ENCODE measurements at places on chromosomes 6 and 20.
A peak's percentile ranks its signal among the peaks of the same experiment; 100 is the strongest.

DNA sequence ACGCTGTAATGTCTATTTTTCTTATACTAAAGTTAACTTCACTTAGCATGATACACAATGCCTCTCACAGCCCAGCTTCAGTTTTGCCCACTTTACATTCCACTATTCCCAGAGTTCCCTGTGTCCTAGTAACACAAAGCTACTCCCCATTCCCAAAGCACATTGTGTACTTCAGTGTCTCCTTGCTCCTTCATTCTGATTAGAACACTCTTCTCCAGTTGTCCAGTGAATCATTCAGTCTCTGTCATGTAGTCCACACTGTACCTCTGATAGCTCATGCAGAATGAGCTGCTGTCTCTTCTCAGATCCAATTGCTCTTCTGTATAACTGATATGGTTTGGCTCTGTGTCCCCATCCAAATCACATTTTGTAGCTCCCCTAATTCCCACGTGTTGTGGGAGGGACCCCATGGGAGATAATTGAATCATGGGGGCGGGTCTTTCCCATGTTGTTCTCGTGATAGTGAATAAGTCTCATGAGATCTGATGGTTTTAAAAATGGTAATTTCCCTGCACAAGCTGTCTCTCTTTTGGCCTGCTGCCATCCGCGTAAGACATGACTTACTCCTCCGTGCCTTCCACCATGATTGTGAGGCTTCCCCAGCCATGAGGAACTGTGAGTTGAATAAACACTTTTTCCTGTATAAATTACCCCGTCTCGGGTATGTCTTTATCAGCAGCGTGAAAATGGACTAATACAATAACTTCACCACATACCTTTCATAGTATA is 2.1 kb upstream of the TMX4 start:
- DNase-seq, result no peak

DNA sequence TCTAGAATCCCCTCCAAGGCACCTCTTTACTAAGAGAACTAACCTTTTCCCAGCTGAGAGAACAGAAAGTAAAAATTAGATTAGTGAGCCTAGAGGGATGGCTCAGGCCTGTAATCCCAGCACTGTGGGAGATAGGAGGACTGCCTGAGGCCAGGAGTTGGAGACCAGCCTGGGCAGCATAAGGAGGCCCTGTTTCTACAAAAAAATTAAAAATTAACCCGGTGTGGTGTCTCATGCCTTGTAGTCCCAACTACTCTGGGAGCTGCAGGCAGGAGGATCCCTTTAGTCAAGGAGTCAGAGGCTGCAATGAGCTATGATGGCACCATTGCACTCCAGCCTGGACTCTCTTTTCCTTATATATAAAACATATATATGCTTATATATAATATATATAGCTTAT is 5.5 kb upstream of the OOEP start:
- DNase-seq, result no peak

DNA sequence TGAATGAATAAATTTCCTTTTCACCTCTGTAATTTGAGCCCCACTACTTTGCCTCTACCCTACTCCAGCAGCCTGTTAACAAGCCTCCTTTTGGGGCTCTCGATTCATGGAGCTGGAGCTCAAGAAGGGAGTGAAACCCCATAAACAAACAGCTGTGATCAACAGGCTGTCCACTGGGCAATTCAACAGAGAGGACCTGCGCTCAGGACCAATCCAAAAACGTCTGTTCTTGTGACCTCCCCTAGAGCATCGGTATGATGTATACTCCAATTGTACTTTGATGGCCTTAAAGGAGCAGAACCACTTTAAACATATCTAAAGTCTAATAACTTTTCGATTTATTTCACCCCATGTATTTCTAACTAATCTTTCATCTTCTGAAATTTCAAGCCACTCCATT is 37.4 kb downstream of the HIVEP2 start:
- no peak for DNase-seq

- no peak for DNase-seq
Measured at GRCh38 chr20:57249073-57249472, 17.4 kb downstream of the BMP7 start.

GRCh38 chr6:31919624-31920303 is 7.8 kb upstream of the C2 start:
- no peak for DNase-seq

DNA sequence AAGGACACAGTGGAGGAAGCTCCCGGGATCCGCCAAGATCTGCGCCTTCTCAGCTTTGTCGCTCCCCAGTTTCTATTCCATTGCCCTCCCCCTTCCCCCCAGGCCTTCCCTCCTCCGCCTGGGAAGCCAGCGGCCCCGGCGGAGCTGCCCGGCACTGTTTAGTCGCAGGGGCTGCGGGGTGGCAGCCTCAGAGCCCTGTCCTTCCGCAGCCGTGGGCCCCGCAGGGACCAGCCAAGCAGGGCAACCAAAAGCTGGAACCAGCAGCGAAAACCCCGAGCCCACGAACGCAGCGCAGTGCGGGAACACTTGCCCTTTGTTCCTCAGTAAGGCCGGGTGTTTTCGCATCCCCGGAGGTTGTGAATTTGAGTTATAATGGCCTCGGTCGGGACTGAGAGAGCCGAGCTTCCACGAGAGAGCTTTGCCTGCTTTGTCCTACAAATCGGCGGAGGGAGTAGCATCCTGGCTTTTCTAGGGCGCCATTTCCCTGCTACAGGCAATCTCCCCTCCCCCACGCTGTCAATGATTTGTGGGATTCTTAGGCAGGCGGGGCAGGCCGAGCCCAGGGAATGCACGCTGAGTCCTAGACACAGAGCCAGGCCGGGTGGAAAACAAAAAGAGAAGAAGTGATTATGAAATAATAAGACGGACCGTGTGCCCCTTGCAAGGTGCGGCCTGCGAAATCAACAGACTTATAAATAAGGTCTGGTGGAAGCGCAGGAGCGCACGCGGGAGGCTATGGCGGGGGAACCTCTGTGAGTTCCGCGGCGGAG is 4.0 kb upstream of the TUBB2B start:
- DNase-seq, result peak; percentile 78

DNA sequence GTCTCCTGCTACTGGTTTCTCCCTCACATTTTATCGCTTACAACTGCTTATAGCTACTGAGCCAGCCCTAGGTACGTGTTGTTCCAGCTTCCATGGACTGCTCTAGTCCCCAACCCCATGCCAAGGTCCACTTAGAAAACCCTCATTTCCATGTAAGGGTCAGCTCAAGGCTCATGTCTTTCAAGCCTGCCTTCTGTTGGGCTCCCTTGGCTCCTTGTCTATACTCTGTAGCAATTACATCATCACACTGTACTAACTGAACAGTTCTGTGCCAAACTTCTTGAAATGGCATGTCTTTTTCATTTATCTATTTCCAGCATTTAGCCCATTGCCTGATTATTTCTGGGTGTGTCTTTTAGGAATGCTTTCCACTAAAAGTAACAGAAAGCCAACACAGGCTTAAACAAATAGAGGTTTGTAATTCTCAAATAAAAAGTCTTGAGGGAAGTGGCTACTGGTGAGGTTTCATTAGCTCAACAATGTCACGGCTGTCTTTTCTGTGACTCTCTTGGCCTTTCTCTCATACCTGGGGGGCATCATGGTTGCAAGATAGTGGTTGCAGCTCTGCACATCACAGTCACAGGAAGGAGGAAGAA is 317.6 kb downstream of the TPBG start:
- no peak for DNase-seq

GRCh38 chr20:59016795-59017492 is 2.3 kb upstream of the TUBB1 start:
- DNase-seq, result no peak

DNA sequence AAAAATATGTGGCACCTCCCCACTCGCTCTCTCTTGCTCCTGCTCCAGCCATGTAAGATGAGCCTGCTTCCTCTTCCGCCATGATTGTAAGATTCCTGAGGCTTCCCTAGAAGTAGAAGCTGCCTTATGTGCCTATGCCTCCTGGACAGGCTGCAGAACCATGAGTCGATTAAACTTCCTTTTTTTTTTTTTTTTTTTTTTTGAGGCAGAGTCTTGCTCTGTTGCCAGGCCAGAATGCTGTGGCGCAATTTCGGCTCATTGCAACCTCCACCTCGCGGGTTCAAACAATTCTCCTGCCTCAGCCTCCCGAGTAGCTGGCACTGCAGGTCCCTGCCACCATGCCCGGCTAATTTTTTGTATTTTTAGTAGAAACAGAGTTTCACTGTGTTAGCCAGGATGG is 112.5 kb downstream of the FAM217A start:
- no peak for DNase-seq

- no peak for DNase-seq
Measured at GRCh38 chr20:46631212-46631869, 19.9 kb downstream of the SLC13A3 start.

DNA sequence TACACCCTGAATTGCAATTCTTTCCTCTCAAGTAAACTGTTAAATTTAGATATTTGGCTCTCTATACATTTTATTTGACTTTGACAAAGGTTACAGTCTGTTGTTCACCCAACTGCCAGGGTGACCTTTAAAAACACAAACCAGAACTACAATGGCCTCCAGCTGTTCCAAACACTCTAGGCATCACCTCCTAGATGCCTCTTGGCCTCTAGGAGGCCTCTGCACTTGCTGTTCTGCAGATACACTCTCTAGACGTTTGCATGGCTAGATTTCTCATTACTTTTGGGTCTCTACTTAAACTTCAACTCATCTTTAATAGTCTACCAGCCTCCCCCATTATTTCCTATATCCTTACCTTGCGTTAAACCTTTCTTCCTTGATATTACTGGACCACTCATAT is 102.8 kb upstream of the BEND3 start:
- no peak for DNase-seq

DNA sequence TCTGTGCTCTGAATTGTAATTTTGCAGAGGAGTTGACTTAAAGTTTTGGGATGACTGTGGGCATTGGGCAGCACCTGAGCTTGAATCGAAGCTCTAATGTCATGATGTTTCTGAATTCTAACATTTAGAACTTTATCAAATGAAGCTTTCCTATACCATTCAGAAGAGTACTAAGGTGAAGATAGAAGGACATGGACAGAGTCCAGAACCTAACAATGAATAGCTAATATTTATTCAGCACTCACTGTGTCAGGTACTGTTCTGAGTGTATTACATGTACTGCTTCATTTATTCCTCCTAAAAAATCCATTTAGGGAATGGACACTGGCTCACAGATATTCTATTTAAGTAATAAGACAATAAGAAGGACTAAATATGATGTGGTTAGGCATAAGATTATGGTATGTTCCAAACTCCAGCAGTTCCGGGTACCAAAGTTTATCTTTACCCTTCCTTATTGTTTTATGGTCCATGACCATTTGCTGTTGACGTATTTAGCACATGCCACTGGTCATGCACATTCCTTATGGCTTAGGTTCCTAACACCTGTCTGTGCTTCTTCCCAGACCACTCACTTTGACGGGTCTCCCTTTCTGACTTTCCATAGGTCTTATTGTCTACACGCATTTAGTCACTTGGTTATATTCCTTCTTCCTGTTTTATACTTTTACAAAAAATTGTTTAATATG is 20.3 kb downstream of the BCKDHB start:
- no peak for DNase-seq

- DNase-seq, result no peak
Measured at GRCh38 chr20:19515074-19515473, 243.0 kb upstream of the RIN2 start.

DNA sequence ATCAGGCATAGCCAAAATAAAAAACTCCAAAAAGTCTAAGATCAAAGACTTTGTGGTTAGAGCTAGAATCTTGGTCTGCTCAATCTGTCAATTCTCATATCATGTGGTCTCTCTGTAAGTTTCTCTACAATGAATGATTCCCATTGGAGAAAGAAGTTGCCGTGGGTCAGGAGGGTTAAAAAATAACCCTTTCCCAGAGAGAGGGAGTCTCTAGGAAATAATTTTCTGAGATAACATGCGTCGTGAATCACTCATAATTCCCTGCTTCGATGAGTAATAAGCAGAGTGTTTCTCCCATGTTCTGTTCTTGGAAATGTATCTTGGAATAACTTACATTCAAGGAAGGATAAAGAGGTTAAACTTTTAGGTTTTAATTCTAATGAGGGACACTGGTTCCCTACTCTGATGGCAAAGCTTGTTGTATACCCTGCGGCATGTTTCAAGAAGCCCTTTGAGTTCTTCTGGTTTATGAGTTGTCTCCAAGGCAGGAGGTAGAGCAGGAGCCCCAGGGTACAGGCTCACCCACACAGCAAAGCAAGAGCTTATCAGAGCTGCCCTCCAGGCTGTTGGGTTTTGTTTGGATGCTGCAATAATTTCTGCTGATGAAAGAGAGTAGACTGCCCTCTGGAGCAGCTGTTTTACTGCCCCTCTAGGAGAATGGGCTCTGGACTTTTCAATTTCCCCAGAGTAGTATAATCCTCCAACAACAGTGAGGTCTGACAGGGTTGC is 599.1 kb downstream of the QKI start:
- DNase-seq, result no peak

GRCh38 chr20:34710861-34711574 is 6.9 kb downstream of the TP53INP2 start:
- DNase-seq, result no peak

GRCh38 chr6:148222846-148223245 is 119.8 kb upstream of the SASH1 start:
- DNase-seq, result no peak

- DNase-seq, result no peak
Measured at GRCh38 chr6:159620947-159621346, 72.1 kb downstream of the SOD2 start.

DNA sequence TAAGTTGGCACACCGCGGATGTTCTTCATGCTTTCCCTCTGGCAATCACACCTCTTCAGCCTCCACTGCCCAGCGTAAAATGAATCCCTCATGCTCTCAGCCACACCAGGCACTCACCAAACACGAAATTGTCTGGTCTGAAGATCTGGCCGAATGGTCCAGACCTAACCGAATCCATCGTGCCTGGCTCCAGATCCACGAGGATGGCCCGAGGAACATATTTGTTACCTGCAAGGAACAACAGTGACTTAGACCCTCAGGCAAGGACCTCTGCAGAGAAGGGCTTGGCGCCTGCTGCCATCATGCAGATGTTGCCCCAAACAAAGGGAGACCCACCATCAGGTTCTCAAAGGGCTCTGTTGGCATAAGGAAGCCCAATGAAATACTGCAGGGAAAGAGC is 1.4 kb downstream of the TUBB2B start:
- no peak for DNase-seq

DNA sequence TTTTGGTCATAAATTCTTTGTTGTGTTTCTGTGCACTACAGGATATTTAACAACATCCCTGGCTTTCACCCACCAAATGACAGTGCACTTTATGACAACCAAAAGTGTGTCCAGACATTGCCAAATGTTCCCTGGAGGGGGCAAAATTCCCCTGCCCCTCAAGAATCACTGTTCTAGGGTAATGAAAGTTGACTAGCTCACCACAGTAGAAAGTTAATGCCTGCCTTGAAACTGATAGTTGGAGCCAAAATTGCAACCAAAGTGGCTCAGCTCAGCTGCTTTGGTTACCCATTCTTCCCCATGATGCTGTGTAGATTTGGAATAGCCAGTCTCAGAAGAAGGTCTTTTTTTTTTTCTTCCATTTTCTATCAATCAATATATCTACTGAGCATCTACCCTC is 150.6 kb downstream of the RALGAPA2 start:
- no peak for DNase-seq

- no peak for DNase-seq
Measured at GRCh38 chr20:48189181-48189580, 403.9 kb upstream of the SULF2 start.
